ENCODE measurements at places on chromosomes 1 and 21. TPM values are rescaled to one million over a fixed set of nuclear protein-coding genes. Genes with fewer than 3 reads are reported as not detected.

GRCh38 chr1:202656951-202657646, 53.2 kb downstream of the SYT2 start:
- no peak overlapping the region for H3K27ac ChIP-seq
- H3K36me3 ChIP-seq = no peaks in the 10 kb centered on the region
- no peak for DNase-seq

TTC34 gene
- total RNA-seq = 0.35 TPM

- H3K27me3 ChIP-seq = peaks cover 5% of the 10 kb centered on the region
- no peaks in the 10 kb centered on the region for H3K4me1 ChIP-seq
- H3K36me3 ChIP-seq = no peaks in the 10 kb centered on the region
- H3K27ac ChIP-seq = no peak overlapping the region
- no peak for DNase-seq
- no peak overlapping the region for H3K4me3 ChIP-seq
Observed at GRCh38 chr1:88466011-88466410, 218.1 kb upstream of the PKN2 start.

DNA sequence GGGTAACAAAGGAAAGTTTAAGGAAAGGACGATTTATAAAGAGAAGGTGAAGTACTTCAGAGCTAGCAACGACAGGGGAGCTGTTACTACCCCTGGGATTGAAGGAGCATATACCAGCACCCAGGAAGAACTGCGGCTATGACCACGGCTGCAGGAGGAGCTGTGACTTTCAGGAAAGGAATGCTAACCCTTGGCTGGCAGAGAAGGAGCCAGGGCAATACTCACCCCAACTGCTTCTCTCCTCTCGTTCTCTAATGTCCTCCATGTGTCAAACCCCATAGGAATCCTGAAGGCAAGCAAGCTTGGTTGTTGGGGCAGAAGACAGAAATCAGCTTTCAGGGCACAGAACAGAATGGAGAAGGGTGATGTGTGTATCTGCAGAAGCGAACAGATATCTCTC, 120.5 kb downstream of the TMEM53 start:
- no peaks in the 10 kb centered on the region for H3K36me3 ChIP-seq
- no peak for DNase-seq

AMPD1 gene
- not detected for total RNA-seq

- H3K4me3 ChIP-seq = no peak overlapping the region
- H3K36me3 ChIP-seq = no peaks in the 10 kb centered on the region
- no peak for DNase-seq
Observed at GRCh38 chr1:195663549-195664280, 944.5 kb downstream of the KCNT2 start.

PRKAA2 gene
- total RNA-seq = not detected

DNA sequence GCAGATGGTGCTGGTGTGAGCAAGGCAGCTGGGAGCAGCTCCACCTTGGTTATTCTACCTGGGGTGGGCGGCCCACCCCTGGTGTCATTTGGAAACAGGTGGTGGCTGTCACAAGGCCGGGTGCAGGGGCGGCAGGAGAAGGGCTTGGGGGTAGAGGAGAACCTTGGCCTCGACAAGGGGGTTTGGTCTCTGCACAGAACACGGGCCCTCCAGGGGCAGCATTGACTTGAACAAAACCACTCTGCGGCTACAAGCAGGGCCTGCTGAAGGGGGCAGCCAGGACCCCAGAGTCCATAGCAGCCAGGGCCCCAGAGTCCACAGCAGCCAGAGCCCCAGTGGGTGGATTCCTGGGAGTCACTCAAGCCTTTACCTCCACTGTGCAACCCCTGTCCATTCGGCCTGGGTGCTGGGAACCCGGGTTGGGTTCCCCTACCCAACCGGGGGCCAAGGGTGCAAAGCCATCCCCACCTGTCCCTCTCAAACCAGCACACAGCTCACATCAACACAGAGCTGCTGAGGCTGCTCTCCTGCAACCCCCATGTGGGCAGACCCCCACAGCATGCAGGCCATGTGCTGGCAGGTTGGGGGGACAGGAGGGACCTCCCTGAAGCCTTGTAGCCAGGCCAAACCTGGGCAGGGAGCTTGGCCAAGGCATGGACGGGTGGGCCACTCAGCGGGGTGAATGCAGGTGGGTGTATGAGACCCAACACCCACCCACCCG, 7.7 kb downstream of the TRIM11 start:
- H3K4me3 ChIP-seq = no peak overlapping the region
- DNase-seq = no peak
- H3K4me1 ChIP-seq = no peaks in the 10 kb centered on the region
- no peak overlapping the region for H3K27ac ChIP-seq

- H3K27ac ChIP-seq = no peak overlapping the region
- H3K36me3 ChIP-seq = no peaks in the 10 kb centered on the region
Observed at GRCh38 chr1:81424061-81424460, 376.7 kb upstream of the ADGRL2 start.

GRCh38 chr1:156600733-156601121, 552 bp downstream of the GPATCH4 start:
- peaks cover 17% of the 10 kb centered on the region for H3K36me3 ChIP-seq
- H3K4me3 ChIP-seq = peak overlapping the region; percentile 82
- peaks cover 9% of the 10 kb centered on the region for H3K4me1 ChIP-seq
- no peak for DNase-seq

DNA sequence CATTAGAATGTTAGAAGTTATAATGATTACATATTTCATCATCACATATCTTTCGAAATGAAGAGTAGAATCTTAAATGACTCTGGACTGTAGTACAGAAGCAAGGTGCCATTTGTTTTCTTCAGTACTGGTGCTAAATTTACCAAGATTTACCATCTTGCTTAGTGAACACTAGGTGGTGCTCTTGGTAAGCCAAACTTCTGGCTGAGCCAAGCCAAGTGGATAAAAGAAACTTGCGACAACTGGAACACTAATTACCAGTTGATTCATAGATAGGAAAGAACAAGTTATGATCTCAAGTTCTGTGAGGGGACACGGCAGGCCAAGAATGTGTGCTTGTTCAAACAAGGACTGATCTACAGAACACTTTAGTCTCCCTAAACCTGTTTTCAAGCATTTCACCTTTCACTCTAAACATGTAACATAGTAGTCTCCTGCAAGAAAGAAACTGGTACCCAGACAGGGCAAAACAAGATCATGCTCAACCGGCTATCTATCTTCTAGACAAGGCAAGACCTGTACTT, 19.8 kb downstream of the SPRTN start:
- no peaks in the 10 kb centered on the region for H3K4me1 ChIP-seq
- H3K4me3 ChIP-seq = no peak overlapping the region
- peak; percentile 21 for DNase-seq
- no peaks in the 10 kb centered on the region for H3K36me3 ChIP-seq

E2F2 gene
- 24.0 TPM for total RNA-seq

- no peak overlapping the region for H3K27ac ChIP-seq
- no peaks in the 10 kb centered on the region for H3K36me3 ChIP-seq
- peaks cover 16% of the 10 kb centered on the region for H3K27me3 ChIP-seq
- H3K4me1 ChIP-seq = no peaks in the 10 kb centered on the region
- H3K4me3 ChIP-seq = no peak overlapping the region
- no peak for DNase-seq
Observed at GRCh38 chr1:29123053-29123886, 433 bp downstream of the TMEM200B start.

- DNase-seq = no peak
- no peaks in the 10 kb centered on the region for H3K36me3 ChIP-seq
- no peak overlapping the region for H3K27ac ChIP-seq
- H3K4me1 ChIP-seq = no peaks in the 10 kb centered on the region
Observed at GRCh38 chr21:38413958-38414548, 84.2 kb downstream of the ERG start.

- peaks cover 8% of the 10 kb centered on the region for H3K4me1 ChIP-seq
- DNase-seq = no peak
- H3K27ac ChIP-seq = no peak overlapping the region
- H3K27me3 ChIP-seq = no peaks in the 10 kb centered on the region
Observed at GRCh38 chr1:28983509-28984310, 69.3 kb downstream of the EPB41 start.

- DNase-seq = no peak
- no peaks in the 10 kb centered on the region for H3K4me1 ChIP-seq
- H3K4me3 ChIP-seq = no peak overlapping the region
- H3K27ac ChIP-seq = no peak overlapping the region
Observed at GRCh38 chr1:231206856-231207255, 34.2 kb upstream of the GNPAT start.

- no peaks in the 10 kb centered on the region for H3K27me3 ChIP-seq
- peak; percentile 76 for DNase-seq
- peaks cover 2% of the 10 kb centered on the region for H3K4me1 ChIP-seq
- H3K27ac ChIP-seq = peak within 1 kb of the TSS; percentile 97
Observed at GRCh38 chr1:201828820-201829774, at the start of gene IPO9. IPO9 (plus strand) TSS chr1:201829157; CDS start chr1:201829210, 53 bp downstream.

TMEM82 gene
- total RNA-seq = not detected

Measured in GM12878 (cell line).